ENCODE measurements at places on chromosomes 7 and 10. TPM values are rescaled to one million over a fixed set of nuclear protein-coding genes. Genes with fewer than 3 reads are reported as not detected.

GRCh38 chr7:135942614-135943013 is 34.5 kb downstream of the MTPN start:
- no peak for DNase-seq

The TAS2R3 gene
- total RNA-seq: 1.3 TPM

DNA sequence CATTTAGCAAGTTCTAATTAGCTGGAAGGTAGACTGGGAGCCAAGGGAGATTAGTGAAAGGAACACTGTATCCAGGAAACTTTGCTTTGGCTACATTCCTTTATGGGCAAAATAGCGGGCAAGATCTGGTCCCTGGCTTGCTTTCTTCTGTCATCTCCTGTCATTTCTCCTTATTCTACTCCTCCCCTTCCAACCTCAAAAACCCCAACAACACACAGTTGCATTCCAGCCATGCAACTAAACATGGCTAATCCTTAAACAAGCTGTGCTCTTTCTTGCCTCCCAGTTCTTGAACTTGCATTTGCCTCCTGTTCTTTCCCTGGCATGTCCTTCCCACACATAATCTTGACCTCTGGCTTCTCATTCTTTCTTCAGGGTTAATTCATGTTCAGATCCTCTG is 59.5 kb upstream of the CDCA7L start:
- DNase-seq: no peak

GRCh38 chr10:126924915-126925300 is 19.7 kb downstream of the DOCK1 start:
- DNase-seq: no peak

DNA sequence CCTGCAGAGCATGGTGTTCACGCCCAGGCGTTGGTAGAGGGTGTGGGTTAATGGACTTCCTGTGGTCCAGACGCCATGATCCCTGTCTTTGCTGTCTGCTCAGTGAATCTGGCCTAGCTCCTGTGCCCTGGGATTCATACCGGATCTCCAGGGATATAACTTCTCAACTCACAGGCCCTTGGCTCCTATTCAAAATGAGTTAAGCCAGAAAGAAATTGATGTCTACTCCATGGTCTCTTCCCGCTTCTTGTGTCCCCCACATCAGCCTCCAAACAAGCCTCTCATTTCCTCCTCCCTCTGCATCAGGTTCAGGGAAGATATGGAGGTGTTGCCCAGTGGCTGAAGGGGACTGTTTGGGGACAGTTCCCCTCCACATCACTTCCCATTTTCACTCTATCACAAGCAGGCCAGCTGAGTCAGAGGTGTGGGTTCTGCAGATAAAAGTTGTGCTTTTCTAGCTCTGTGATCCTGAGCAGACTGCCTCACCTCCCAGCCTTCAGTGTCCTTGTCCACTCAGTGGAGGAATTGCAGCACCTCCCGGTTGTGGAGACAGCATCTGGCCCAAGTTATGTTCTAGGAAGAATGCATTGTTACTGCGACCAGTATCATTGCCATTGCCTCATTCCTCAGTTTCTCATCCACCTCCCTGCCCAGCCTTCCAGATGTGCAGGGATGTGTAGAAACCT is 22.5 kb downstream of the AKR1E2 start:
- DNase-seq: no peak

- DNase-seq: no peak
These were observed 445.8 kb downstream of the AUTS2 start for GRCh38 chr7:70044064-70044463.

DNA sequence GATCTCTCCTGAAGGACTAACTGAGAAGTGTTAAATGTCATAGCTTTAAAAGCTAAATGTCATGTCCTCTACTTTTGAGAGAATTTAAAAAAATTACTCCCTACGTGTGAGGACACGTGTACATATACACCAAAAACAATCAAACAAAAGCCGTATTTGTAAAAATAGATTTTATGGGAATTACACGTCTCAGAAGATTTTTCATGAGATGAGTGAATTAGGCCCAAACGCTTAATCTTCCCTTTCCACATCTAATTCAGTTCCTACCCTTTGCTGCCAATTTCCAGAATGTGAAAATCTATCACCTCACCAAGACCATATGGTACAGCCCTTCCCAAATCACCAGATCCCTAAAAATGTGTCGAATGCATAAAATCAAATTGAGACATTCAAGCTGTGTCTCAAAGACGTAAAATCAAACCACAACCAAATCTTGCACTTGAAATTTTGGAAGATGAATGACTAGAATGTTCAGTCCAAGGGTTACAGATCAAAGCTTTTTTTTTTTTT is 1.0 kb upstream of the CTTNBP2 start:
- no peak for DNase-seq

DNA sequence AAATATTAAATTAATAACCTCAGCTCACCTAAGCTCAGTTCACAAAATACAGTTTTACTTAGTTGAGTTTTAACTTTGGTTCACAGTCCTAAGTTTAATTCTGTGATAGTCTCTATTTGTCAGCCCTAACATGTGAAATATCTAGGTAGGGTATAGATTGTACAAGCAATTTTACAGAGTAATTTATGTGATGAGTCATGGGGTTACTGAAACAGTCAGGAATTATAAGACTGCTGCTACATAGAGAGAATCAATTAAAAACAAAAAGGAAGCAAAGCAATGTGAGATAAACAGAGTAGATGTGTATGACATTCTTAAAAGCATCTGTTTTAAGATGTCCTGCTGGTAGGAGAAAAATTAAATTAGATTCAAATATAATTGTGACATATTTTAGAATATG is 1018.2 kb upstream of the KCND2 start:
- peak; percentile 2 for DNase-seq

The EFCAB10 gene
- total RNA-seq: not detected

- DNase-seq: peak; percentile 66
These were observed 100.7 kb upstream of the WAC start for GRCh38 chr10:28432210-28432676.

GRCh38 chr7:137354396-137354795 is 10.9 kb upstream of the PTN start:
- DNase-seq: peak; percentile 72

GRCh38 chr10:125631806-125632205 is 51.2 kb downstream of the TEX36 start:
- DNase-seq: no peak

DNA sequence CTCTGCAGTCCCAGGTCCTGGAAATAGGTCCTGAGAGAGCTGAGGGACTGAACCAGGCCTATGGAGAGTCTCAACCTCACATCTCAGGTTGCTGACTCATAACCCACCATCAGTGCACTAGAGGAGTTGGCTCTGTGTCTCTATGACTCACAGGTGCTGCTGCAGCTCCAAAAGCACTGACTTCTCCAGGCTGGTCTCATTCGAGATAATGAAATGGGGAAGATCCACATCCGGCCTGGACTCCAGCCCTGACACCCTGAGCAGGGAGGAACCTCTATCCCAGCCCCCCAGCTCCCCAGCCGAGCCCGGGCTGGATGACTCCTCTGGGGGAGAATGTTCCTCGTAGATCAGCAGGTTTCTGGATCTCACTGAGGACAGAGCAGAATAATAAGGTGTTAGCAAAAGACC is 35.5 kb upstream of the DGKI start:
- DNase-seq: peak; percentile 90

- DNase-seq: no peak
These were observed 49.9 kb upstream of the EXOC4 start for GRCh38 chr7:133202942-133203341.

The NUDT5 gene
- 58.0 TPM for total RNA-seq

The PHKG1 gene
- total RNA-seq: 1.3 TPM

DNA sequence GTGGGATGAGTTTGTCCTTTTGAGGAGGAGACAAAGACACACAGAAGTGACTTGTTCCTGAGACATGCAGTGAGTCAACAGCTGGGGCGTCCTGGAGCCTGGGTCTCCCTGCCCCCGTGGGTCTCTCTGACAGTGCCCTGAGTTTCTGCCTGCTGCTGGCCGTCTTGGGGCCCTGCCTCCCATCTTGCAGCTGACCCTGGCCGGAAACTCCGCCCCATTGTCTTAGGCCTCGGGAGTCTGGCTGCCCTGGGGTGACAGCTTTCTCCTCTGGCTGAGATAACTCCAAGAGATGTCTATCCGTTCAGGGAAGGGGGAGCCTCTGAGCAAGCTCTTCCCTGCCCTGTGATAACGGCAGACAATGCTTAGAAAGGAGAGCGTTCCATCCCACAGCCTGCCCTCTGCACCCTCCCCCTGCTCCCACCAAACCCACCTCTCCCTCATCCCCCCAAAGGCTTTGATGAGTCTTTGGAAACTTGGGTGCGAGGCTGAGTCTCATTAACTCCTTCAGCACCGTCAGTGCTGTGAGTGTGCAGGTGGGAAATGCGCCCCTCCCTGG is 69.5 kb upstream of the PODXL start:
- peak; percentile 83 for DNase-seq

The GPR158 gene
- total RNA-seq: 0.33 TPM

DNA sequence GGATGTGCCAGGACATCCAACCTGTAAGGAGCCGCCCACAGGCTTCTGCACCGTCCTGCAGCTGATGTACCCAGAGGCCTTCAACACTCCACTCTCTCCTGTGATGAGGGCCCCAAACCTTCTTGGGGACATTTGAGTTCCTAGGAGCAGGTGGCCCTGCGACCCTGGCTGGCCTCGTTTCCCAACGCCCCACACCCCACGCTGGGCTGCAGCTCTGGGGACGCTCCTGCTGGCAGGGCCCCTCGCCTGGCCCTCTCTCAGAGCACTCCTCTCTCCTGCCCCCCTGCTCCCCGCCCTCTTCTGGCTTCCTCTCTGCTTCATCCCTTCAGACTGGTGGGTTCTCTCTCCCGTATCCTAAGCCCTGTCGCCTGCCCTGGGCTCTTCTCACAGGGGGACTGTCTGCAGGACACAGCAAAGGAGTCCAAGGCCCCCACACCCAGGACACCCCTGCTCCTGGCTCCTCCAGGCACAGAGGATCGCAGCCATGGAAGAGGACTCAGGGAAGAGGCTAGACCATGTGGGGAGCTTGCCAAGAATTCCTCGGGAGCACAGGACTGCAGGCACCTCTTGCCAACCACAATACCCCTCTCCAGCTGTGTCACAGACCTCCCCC is 541.4 kb downstream of the TCERG1L start:
- no peak for DNase-seq

DNA sequence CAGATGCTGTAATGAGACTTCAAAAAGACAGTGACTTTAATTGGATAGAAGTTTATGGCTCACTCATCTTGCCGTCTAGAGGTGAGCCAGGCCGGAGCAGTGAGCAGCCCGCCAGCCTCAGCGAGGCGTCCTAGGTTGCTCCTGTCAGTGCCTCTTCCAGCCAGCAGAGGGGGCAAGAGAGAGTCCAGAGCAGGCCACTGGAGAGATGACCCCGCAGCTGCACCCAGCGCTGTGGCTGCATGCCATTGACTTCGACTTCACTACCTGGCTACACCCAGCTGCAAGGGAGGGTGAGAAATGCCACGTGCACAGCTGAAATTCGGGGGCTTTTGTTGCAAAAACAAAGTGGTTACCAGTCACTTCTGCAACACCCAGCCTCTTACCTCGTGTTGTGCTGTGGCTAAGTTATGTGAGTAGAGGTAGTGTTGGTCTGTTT is 26.5 kb downstream of the NUB1 start:
- DNase-seq: peak; percentile 72

GRCh38 chr7:88500131-88500530 is 193.4 kb upstream of the STEAP4 start:
- DNase-seq: no peak

GRCh38 chr7:30281263-30281662 is 3.1 kb upstream of the ZNRF2 start:
- no peak for DNase-seq

GRCh38 chr7:85172530-85172941 is 14.3 kb downstream of the SEMA3D start:
- peak; percentile 93 for DNase-seq

The HOXA4 gene
- total RNA-seq: 0.51 TPM

The TBX20 gene
- total RNA-seq: not detected

DNA sequence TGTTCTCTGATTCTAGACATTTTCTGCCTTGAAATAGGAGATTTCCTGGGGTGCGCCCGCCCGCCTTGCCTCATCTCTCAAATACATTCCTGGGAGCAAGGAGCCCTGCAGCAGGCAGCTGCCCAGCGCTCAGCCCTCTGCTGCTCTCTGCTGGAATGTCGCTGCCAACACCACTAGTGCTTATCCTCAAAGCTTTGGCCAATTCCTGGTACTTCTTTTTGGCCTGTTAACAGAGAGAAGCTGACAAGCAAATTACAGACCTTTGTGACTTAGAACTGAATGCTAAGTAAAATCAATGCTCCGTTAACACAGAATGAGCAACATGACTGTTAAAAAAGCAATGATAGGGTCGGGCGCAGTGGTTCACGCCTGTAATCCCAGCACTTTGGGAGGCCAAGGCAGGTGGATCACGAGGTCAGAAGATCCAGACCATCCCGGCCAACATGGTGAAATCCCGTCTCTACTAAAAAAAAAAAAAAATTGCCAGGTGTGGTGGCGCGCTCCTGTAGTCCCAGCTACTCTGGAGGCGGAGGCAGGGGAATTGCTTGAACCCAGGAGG is 41.9 kb upstream of the SYPL1 start:
- peak; percentile 63 for DNase-seq

GRCh38 chr10:81034383-81034782 is 496.7 kb downstream of the SH2D4B start:
- DNase-seq: no peak

DNA sequence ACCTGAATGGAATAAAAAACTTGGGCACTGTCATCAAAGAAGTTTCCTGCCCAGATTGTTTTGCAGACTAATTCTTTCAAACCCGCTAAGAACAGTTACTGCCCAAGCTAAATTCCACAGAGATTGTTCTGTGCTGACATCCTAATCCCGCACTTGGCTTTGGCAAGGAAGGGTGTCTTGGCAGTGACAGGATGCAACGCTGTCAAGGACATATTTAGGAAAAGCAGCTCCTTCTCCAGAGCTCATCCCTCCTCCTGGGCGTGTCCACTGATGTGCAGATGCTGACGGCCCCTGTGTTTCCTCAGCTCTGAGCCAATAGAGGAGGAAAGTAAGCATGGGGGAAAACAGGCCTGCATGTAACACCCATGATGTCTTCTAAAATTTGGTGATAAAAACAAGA is 74.2 kb downstream of the EEPD1 start:
- DNase-seq: peak; percentile 81

- peak; percentile 44 for DNase-seq
These were observed 110.6 kb downstream of the ZMIZ1 start for GRCh38 chr10:79179164-79179956.

- no peak for DNase-seq
These were observed 285.2 kb upstream of the FZD8 start for GRCh38 chr10:35927341-35927740.

DNA sequence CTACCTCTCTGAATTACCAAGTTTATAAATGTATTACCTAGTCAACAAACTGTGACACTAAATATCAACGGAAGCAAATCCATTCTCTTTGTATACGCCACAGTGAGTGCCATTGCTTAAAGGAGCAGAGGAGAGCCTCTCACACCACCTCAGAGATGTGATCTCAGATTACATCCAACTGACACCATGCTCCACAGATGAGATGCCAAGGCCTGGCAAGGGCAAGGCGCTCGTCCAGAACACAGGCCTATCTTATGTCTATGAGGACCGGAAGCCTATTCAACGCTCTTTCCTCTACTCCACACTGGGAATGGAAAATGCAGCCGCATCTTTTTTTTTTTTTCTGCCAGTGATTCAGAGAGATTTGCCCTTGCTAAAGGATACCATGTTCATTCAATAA is 11.4 kb downstream of the PDIA4 start:
- no peak for DNase-seq

- DNase-seq: peak; percentile 9
These were observed 34.2 kb upstream of the ADRB1 start for GRCh38 chr10:114009281-114009996.

The MMP21 gene
- total RNA-seq: 0.26 TPM

GRCh38 chr10:103854265-103854685 is 1.1 kb downstream of the SH3PXD2A start:
- DNase-seq: no peak

- DNase-seq: peak; percentile 46
These were observed 22.2 kb downstream of the ANK3 start for GRCh38 chr10:60367431-60367830.
